T-helper 1 cell (primary cell): ENCODE measurements at places on chromosomes 3 and 15.

GRCh38 chr3:87987952-87988351, 70.9 kb downstream of the CGGBP1 start:
- no peak for DNase-seq

- DNase-seq = no peak
Measured at GRCh38 chr3:88882121-88882520, 225.3 kb upstream of the EPHA3 start.

DNA sequence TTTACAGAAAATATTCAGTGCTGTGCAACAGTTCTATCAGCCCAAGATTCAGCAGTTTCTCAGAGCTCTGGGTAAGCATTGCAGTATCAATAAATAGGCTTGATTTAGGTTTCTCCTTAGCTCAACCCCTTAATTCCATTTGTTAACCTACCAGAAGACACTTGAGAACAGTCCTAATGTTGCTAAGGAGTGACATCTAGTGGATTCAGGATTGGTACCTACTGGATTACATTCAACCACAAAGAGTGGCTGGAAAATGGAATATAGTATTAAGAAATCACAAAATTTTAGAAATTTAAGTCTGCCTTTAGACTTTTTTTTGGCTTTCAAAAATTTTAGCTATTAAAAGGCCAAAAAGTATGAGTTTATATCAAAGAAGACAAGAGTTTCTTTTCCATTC, 34.7 kb downstream of the POLG start:
- no peak for DNase-seq

DNA sequence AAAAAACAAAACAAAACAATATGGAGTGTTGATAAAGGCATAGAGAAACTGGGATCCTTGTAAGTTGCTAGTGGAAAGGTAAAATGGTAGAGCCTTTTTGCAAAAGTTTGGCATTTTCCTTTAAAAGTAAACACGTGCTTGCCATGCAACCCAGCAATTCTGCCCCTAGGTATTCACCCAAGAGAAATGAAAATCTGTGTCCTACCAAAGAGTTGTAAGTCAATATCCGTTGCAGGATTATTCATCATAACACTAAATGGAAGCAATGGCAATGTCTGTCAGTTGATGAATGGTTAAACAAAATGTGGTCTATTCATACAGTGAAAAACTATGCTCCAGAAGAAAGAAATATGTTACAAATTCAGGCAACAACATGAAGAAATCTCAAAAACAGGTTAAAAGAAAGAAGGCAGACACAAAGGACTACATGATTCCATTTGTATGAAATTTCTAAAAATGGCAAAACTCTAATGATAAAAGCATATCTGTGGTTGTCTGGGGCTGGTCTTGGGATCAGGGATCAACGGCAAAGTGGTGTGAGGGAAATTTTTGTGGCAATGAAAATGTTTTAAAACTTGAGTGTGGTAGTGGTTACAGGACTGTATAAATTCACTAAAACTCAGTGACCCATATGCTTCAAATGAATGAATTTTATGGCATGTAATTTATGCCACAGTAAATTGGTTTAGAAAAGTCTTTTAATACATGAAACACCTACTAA, 229.6 kb downstream of the OPA1 start:
- DNase-seq = no peak

- no peak for DNase-seq
Measured at GRCh38 chr3:41223078-41223477, 23.8 kb downstream of the CTNNB1 start.

DNA sequence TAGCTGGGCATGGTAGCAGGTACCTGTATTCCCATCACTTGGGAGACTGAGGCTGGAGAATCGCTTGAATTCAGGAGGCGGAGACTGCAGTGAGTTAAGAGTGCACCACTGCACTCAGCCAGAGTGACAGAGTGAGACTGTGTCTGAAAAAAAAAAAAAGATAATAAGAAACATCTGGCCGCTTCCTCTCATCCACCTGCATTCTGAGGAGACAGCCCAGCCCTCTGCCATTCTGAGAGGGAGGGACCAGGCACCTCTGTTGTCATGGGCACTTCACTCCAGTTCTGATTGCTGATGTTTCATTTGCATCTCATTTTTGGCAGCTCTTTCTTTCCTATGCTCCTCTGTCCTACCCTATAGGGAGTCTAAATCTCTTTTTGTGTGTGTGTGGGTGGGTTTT, 36.4 kb upstream of the GSK3B start:
- DNase-seq = no peak

DNA sequence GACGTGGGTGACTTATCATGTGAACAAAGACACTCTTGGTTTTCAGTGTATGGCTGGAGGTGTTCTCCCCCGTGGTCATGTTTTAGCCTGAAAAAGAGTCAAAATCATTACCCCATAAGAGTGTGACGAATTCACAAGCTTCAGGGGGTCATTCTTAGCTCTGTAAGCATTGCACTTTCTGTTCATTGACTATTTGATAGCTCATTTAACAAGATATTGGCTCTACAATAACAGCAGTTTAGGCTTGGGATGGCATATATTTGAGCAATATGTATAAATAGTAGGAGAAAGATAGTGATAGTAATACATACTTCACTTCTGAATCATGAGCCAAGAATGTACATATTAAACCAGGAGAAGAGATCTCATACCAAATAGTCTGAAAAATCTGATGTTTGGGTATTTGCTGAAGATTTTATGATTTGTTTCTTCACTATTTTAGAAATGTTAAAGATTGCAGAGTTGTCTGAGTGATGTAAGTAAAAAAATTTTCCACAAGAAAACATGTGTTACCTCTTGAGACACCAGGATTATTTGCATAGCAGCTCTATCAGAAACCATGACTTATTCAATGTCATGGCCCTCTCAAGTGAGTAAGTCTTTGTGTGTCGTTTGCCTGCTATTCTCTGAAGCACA, 996.0 kb downstream of the OTOL1 start:
- no peak for DNase-seq

GRCh38 chr15:26698555-26698954, 74.3 kb downstream of the GABRB3 start:
- DNase-seq = no peak

- no peak for DNase-seq
Measured at GRCh38 chr3:106678657-106679390, 698.4 kb upstream of the CCDC54 start.

DNA sequence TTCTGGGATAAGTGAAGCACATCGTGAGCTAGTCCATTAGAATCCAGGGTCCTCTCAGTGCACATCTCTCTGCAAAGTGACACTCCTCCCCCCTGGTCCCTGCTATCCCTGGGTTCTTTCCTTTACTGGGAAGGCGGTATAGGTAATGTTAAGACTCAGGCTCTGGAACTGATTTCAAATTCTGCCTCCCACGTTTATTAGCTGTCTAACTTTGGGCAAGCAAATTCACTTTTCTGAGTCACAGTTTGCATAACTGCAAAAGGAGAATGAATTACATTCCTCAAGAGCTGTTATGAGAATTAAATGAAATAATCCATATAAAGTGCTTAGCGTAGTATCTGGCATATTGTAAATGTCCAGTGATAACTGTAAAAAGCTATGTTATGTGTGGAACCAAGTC, 168.1 kb upstream of the LRRN1 start:
- DNase-seq = no peak

- no peak for DNase-seq
Measured at GRCh38 chr3:71308836-71309235, 274.7 kb downstream of the FOXP1 start.

DNA sequence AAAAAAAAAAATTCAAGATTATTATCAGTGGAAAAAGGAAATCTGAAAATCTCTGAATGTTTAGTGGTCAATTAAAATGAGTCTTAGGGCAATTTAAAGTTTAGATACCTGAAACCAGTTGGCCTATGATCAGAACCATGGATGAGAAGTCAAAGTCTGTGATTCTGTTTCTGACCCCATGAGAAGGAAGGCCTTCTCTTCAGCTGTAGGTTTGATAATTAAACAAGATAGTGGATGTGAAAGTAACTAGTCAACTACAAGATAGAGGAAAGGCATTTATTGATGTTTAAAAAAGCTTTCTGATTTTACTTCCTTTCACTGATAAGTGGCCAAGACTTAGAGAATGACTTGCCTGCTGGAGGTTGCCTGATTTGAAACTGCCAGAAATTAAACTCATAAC, 8.7 kb downstream of the PLS1 start:
- no peak for DNase-seq

DNA sequence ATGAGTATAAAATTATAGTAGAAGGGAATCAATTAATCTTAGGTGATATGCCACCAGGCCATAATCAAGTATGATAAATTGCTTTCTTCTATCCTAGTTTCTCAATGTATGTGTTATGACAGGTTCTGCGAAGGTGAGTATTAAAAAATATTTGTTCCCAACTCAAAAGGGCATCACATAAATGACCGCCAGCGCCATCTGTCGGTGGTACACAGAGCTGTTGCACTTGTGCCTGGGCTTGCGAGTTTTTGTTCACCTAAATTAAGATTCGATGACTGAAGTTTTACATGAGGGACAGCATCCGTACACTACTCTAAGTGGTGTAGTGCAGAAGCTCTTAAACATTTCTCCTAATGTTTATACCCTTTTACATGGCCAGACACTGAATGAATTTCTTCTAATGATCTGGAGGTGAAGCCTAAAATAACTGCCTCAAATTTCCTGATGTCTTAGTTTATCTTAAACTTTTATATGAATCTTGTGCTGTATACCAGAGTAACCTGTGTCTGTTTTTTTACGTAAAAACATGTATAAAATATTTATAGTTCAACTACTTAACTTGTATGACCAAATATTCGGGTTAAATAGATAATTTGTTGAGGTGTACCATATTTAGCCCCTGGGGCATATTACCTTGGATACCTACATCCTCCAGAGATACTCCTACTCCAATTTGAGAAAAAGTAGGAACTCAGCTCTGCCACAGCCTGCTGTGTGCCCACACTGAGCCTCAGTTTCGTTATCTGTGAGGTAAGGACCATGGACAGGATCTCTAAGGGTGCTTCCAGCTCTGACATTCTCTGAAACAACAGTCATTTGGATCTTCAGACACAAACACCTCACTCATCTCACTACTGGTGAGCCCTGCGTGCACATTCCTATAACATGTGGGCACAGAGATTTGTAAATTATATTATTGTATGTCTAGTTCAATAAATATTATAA, 365.6 kb downstream of the MAGI1 start:
- no peak for DNase-seq

- no peak for DNase-seq
Measured at GRCh38 chr15:38551720-38552648, 12.6 kb downstream of the RASGRP1 start.

GRCh38 chr3:11136830-11137626, 17.3 kb upstream of the HRH1 start:
- DNase-seq = no peak

GRCh38 chr3:144770915-144771351, 799.3 kb downstream of the DIPK2A start:
- no peak for DNase-seq

DNA sequence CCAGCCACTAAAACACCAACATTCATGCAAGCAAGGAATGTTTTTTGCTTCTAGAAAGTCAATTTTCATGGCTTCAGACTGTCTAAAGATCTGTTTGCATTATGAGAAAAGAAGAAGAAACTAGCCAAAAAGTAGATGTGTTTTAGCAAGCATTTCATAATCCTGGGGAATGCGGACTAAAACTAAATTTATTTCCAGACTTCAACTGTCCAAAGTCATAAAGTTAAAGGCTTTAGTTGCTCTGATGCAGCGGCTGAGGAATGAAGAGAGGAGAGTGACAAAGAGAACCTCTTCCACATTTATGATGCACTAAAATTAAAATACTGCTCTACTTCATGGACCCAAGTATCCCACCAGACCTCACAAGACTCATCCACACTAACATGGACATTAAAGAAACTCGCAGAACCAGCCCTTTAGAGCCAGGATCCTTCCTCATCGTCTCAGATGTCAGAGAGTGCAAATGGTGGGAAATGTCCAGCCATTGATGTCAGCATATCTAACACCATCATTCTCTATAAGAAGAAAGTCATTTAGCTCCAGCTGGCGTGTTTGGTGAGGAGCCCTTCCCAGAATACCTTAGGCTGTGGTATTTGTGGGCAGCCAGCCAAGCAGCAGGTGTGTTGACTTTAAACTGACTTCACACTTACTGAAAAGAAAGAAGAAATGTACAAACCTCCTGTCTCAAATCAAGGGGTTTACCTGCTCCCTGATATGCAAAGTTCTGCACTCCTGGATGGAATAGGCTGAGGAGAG, 17.4 kb downstream of the FYCO1 start:
- DNase-seq = peak; percentile 84

DNA sequence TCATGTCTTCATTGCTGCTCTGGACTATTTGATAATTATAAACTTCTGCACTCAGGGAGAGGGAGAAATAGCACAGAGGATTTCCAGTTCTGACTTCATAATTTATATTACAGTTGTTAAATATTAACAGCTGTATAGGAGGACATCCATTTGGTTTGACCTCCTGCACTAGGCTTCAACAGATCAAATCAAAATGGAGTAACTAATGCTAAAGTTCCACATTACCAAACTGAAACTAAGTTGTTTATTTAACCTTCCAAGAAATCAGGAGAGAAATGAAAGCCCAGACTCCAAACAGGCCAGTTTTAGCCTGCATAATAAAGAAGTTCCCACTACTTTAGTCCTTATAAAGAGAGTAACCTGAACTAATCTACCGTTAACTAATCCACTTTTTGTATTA, 4.6 kb downstream of the PLSCR2 start:
- no peak for DNase-seq

DNA sequence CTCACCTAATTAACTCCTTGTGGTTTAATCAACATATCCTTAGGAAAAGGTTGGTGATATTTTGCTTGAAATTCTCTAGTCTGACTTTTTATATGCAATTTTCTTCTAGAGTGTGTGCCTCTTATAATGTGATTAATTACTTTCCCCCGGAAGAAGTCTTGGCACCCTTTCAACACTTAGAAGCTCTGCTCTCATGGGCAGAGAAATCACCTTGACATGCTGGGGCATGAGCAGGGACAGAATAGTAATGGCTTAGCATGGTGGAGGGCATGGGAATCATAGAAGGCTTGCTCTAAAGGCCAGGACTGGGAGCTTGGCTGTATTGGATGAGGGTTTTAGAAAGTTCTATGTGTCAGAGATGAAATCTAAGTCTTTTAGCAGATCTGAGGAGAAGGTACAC, 293.5 kb downstream of the AGBL1 start:
- DNase-seq = no peak

GRCh38 chr3:35641331-35641730, 2.0 kb downstream of the ARPP21 start:
- DNase-seq = no peak

- no peak for DNase-seq
Measured at GRCh38 chr3:71300951-71301393, 282.6 kb downstream of the FOXP1 start.

GRCh38 chr15:43209059-43209824, 11.6 kb downstream of the EPB42 start:
- DNase-seq = no peak

GRCh38 chr3:115632026-115632425, 8.7 kb downstream of the GAP43 start:
- DNase-seq = no peak

GRCh38 chr3:177056927-177057326, 140.4 kb downstream of the TBL1XR1 start:
- DNase-seq = no peak

DNA sequence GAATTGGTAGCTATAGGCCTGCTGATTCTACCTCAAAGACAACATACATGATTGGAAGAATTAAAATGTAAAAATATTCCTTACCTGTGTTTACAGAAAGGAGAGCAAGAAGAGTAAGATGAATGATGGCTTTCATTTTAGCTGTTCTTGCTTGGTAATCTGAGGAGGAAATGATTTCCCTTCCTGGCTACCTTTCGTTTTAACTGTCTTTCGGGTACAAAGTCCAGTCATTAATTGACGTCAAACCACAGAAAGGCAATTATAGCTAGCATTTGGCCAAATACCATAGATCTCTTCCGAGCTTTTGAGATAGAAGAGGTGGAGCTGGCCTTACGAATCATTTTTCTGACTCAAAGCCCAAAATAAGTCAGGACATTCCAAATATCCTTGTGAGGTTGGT, at the start of gene MUC13:
Gene MUC13 (minus strand): TSS at position 175 of the 400 bp plus-strand sequence. CDS start 39 bp downstream, at position 136.
- no peak for DNase-seq
